ENCODE measurements at places on chromosomes 11 and 22.

- DNase-seq = no peak
Observed at GRCh38 chr22:50002791-50003190, 9.8 kb downstream of the IL17REL start.

- no peak for DNase-seq
Observed at GRCh38 chr11:45500451-45500850, 165.0 kb downstream of the CHST1 start.

DNA sequence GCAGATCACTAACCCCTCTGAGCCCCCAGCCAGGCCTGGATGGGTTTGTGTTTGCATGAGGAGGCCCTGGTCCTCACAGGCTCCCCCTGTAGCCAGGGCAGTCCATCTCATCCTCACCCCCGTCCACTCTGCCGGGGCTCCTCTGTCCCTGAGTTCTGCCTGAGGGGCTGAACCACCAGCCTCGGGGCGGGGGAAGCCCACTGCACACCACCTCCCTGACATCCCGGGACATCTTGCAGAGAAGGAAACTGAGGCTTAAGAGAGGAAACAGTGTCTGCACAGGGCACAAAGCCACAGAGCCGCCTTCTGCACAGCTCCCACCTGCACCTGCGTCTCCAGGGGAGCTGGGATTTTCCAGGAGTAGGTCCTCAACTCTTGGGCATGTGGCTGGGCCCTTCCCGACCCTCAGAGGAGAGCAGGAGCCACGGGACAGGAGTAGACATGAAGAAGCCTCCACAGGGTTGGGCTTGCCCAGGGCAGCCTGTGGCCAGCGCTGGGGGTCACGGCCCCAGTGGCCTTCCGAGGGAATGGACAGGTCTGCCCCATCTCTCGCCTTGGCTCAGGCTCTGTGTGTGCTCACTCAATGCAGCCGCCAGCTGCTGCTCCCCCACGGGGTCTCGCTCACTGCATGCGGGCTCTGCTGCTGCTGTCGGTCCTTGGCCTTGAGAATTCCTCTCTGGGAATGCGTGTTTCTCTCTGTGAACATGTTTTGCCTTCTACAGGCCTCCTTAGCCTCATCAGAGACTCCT is 45.4 kb upstream of the CCDC188 start:
- DNase-seq = no peak

DNA sequence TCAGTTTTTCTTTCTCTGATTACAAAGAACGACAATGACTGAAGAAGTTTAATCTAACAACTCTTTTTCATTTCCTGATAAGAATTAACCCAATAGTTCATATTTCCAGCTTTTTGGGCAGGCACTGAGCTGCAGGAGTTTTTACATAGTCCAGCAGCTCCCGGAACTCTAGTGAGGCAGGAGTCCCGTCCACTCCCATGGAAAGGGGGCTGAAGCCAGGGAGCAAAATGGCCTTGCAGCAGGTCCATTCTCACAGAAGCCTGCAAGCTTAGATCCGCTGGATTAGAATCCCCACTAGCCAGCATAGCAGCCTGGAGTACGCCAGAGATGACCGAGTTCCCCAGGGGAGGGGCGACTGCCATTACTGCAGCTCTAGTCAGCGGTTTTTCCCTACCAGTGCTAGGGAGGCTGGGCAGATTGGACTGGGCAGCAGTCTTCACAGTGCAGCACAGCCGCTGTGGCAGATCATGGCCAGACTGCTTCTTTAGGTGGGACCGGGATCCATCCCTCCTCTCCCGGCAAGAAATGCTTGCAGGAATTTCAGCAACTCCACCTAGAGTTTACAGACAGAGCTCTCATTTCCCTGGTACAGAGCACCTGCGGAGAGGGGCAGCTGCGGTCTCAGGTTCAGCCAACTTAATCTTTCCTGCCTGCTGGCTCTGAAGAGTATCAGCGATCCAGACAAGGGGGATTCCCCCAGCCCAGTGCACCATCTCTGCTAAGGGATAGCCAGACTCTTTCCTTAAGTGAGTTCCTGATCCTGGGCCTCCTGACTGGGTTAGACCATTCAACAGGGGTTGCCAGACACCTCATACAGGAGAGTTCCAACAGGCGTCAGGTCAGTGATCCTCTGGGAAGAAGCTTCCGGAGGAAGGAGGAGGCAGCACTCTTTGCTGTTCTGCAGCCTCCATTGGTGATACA is 742 bp upstream of the CASP4 start:
- no peak for DNase-seq

GRCh38 chr11:69453151-69453550 is 28.3 kb upstream of the LINC01488 start:
- no peak for DNase-seq

DNA sequence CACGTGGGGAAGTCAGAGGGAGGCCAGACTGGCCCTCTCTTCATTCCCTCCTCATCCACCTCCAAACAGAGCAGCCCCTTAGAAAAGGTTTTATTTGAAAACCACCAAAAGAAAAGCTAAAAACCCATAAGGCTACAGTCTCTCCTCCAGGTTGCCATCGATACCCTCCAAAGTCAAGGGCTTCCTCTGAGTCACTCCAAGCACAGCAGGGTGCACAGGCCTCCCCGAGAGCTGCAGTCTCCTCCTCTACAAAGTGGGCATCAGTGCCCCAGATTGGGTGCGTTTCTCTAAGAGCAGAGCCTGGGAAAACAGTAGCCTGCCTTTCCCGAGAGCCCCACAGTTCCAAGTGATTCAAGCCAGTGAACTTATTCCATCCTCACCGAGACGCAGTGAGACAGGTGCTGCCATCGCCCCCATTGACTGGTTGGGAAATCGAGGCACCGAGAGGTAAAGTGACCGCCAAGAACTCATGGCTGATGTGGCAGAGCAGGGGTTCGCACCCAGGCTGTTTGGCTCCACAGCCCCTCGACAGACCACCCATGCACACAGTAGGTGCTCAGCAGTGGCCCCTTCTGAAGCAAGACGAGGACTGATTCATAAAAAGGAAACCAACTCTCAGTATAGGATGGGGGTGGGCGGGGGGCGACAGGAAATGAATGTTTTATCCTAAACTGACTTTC is 91.7 kb upstream of the SHISAL1 start:
- no peak for DNase-seq

GRCh38 chr11:9142732-9143131 is 51.3 kb upstream of the SCUBE2 start:
- no peak for DNase-seq

GRCh38 chr11:84552791-84553190 is 1074.4 kb downstream of the DLG2 start:
- no peak for DNase-seq

DNA sequence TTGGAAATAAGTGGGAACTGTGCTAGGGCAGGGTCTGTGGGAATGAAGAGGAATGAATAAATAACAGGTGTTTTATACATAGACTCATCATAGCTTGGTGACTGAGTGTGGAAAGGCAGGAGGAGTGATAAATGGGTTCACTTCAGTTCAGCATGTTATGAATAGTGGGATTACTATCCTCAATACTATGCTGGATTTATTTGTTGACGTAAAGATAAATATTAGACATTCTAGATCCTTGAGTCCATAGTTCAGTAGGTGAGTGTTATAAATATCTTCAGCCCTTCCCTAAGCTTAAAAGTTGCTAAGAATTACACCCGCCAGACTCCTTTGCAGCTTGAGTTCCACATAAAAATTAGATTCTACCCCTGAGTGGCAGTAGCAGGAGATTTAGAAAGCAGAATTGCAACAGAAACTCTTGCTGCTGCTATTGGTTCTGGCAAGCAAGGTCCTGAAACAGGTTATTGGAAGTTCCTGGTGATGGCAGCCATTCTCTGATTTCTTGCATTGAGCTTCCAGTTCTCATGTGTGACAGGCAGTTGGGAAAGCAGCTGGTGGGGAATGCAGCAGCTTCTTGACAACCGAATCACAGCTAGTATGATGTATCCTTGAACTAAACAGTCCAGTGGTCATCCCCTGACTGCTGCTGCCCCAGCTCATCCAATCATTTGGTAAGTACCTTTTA is 1558.9 kb downstream of the FAM181B start:
- DNase-seq = no peak

- no peak for DNase-seq
Observed at GRCh38 chr11:122717264-122717867, 61.8 kb downstream of the UBASH3B start.

GRCh38 chr22:27803841-27804415 is 2.4 kb upstream of the MN1 start:
- no peak for DNase-seq

- DNase-seq = peak; percentile 10
Observed at GRCh38 chr11:279966-280705, 1.9 kb downstream of the NLRP6 start.

DNA sequence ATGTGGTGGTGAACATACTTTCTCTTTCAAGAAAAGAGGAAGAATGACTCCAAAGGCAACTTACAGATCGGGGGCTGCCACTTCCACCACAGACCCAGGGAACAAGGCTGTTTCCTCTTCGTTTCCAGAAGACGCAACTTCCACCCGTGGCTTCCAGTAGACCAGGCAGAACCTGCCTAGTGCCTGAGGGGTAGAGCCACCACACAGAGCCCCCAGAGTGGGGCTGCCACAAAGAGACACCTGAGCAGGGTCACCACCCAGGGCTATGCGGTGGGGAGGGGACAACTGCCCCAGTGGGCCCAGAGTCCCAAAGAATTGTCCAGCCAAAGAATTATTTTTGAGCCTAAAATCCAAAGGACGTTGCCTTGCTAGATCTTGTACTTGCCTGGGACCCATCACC is 16.7 kb upstream of the PHF21B start:
- no peak for DNase-seq

DNA sequence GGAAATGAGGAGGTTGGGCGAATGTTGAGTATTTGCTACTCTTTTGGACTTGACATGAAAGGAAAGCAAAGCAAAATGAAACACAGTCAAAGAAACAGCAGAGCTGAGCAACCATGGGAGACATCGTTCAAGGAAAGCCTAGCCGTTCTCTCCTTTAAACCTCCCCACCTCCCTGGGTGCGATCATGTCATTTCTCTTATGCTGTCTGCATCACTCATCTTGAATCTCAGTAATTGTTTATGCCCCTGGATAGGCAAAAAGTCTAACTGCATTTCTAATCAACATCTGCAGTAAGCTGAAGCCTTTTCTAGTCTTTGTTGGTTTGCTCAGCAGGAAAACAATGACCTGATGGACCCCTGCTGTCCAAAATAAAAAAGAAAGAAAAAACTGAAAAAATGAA is 107.0 kb downstream of the MSANTD4 start:
- DNase-seq = no peak

GRCh38 chr11:110295086-110295485 is 1.3 kb downstream of the RDX start:
- no peak for DNase-seq

All from stimulated activated naive CD4-positive, alpha-beta T cell treated with Interleukin-2 at 50 U/mL for 16 hours (primary cell).